Activated naive CD4-positive, alpha-beta T cell treated with anti-CD3 and anti-CD28 coated beads, Interleukin-2, amount 50 U/mL, for 72 hours (primary cell): ENCODE measurements at places on chromosomes 1 and 21. TPM values are rescaled to one million over a fixed set of nuclear protein-coding genes. Genes with fewer than 3 reads are reported as not detected.

OR2L5 gene
- not detected for total RNA-seq

CCDC30 gene
- total RNA-seq: 2.2 TPM

PRAMEF10 gene
- not detected for total RNA-seq

RGS13 gene
- not detected for total RNA-seq

DTL gene
- 111 TPM for total RNA-seq

ANGPTL3 gene
- total RNA-seq: not detected

HAO2 gene
- not detected for total RNA-seq

MYOG gene
- not detected for total RNA-seq

KCNN3 gene
- 0.04 TPM for total RNA-seq

TMPRSS3 gene
- 68.6 TPM for total RNA-seq

RPL5 gene
- 1,743 TPM for total RNA-seq

NPHS2 gene
- not detected for total RNA-seq

CXADR gene
- 0.54 TPM for total RNA-seq
